Gastrocnemius medialis (tissue), 4 donors: ENCODE measurements at places on chromosomes 6 and 20. TPM values are rescaled to one million over a fixed set of nuclear protein-coding genes. Genes with fewer than 3 reads are reported as not detected.
A peak's percentile ranks its signal among the peaks of the same experiment; 100 is the strongest.

Gene MLIP
- total RNA-seq = 200 TPM

Gene DLK2
- total RNA-seq = 0.20 TPM

DNA sequence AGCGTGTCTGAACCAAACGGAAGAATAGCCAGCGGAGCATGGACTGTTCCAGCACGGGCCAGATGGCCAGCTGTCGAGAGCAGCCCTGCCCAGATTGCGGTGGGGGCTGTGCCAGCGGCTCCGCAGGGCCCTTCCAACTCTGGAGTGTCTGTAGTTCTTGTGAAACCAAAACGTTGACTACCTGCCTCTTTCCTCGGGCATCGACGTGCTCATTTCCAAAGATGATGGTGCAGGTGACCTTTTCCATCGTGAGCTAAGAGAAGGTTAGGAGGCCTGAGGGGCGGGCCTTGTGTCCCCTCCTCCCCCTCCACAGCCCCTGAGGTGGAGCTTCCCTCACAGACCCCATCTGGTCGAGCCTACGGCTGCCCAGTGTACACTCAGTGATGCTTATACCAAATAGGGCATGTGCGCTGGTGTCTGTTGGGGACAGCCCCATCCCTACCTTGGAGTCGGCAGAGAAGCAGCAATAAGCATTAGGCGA lies 12.9 kb upstream of the C20orf144 start:
- no peaks in the 10 kb centered on the region for H3K27me3 ChIP-seq
- no peak overlapping the region for H3K4me3 ChIP-seq
- peak overlapping the region; percentile 5 for H3K27ac ChIP-seq

Gene GNMT
- 0.61 TPM for total RNA-seq

DNA sequence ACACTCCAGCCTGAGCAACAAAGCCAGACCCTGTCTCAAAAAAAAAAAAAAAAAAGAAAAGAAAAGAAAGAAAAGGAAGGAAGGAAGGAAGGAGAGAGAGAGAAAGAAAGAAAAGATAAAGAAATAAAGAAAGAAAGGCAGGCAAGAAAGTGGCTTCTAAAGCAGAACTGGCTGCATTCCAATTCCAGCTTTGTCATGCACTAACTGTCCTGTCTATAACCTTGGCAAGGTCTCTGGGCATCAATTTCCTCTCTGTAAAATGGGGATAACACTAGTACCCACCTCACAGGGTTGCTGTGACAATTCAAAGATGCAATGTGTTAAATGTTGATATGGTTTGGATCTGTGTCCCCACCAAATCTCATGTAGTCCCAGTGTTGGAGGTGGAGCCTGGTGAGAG lies 28.0 kb downstream of the RING1 start:
- H3K4me3 ChIP-seq = no peak overlapping the region
- H3K27me3 ChIP-seq = peaks cover 7% of the 10 kb centered on the region
- no peaks in the 10 kb centered on the region for H3K36me3 ChIP-seq
- DNase-seq = no peak
- no peak overlapping the region for H3K27ac ChIP-seq
- no peaks in the 10 kb centered on the region for H3K4me1 ChIP-seq

Gene TSPYL1
- total RNA-seq = 160 TPM

DNA sequence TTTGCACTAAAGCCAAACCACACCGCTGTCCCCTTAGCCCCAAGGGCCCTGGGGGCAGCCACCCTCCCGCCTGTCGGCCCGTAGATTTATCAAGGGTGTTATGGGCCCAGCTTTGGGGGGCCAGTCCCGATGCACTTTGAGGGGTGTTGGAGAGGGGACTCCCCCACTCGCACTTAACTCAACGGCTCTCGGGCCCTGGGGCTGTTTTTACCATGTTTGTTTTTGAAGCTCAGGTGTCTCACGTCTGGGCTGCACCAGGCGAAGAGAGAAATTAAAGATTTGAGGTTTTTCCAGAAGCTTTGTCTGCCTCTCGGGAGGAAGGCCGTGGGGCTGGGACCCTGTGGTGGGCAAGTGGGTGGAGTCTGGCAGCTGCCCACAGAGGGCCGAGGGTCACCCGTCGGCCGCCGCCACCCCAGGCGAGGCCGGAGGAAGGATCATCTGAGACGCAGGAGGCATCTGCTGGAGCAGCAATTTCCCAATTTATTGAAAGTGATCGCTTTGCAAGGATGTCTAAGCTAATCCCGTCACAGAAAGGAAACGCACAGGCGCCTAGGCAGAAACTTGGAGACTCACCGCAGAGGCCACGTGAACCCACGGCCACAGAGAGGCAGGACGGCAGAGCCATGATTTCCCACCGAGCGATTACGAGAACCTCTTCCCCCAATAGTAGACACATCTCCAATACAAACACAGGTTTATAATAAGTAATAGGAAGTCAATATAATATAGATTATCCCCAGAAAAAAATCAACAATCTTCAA lies 3.8 kb downstream of the SLC2A4RG start:
- H3K4me3 ChIP-seq = no peak overlapping the region
- DNase-seq = no peak
- peaks cover 25% of the 10 kb centered on the region for H3K4me1 ChIP-seq
- no peaks in the 10 kb centered on the region for H3K27me3 ChIP-seq
- H3K27ac ChIP-seq = no peak overlapping the region

GRCh38 chr6:150322466-150322871 lies 46.3 kb upstream of the IYD start:
- DNase-seq = peak; percentile 84
- H3K27ac ChIP-seq = peak overlapping the region; percentile 93
- no peaks in the 10 kb centered on the region for H3K27me3 ChIP-seq
- no peaks in the 10 kb centered on the region for H3K36me3 ChIP-seq
- peaks cover 66% of the 10 kb centered on the region for H3K4me1 ChIP-seq

- peaks cover 3% of the 10 kb centered on the region for H3K27me3 ChIP-seq
- H3K36me3 ChIP-seq = no peaks in the 10 kb centered on the region
- DNase-seq = no peak
- no peak overlapping the region for H3K4me3 ChIP-seq
- no peak overlapping the region for H3K27ac ChIP-seq
Measured at GRCh38 chr20:33322456-33322855, 39.4 kb downstream of the BPIFB1 start.

- H3K27ac ChIP-seq = peak overlapping the region; percentile 91
- no peak overlapping the region for H3K4me3 ChIP-seq
- no peaks in the 10 kb centered on the region for H3K36me3 ChIP-seq
- no peak for DNase-seq
- no peaks in the 10 kb centered on the region for H3K27me3 ChIP-seq
Measured at GRCh38 chr20:47418069-47418757, 61.7 kb upstream of the ZMYND8 start.

Gene DEFB132
- not detected for total RNA-seq

DNA sequence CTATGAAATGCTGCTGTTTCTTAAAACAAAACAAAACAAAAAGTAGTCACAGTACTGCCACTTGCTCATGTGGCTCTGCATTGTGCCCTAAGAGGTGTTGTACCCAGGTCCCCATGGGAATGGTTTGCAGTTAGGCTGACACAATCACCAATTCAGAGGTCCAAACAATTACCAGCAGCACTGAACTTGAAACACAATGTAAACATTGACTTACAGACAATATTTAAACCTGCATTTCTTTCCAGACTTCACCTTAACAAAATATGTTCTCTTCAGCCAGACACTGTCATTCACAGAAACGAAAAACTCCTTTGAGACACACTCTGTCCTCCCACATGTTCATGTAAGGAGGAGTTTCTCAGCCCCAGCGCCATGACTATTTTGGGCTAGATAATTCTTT lies 206.8 kb upstream of the ARG1 start:
- no peaks in the 10 kb centered on the region for H3K4me1 ChIP-seq
- H3K27ac ChIP-seq = no peak overlapping the region
- H3K27me3 ChIP-seq = no peaks in the 10 kb centered on the region
- no peak for DNase-seq

Gene MYL9
- 59.4 TPM for total RNA-seq

- H3K4me1 ChIP-seq = no peaks in the 10 kb centered on the region
- H3K4me3 ChIP-seq = no peak overlapping the region
- H3K36me3 ChIP-seq = no peaks in the 10 kb centered on the region
- no peak overlapping the region for H3K27ac ChIP-seq
- no peaks in the 10 kb centered on the region for H3K27me3 ChIP-seq
Measured at GRCh38 chr20:36784900-36785299, 11.3 kb upstream of the DSN1 start.

DNA sequence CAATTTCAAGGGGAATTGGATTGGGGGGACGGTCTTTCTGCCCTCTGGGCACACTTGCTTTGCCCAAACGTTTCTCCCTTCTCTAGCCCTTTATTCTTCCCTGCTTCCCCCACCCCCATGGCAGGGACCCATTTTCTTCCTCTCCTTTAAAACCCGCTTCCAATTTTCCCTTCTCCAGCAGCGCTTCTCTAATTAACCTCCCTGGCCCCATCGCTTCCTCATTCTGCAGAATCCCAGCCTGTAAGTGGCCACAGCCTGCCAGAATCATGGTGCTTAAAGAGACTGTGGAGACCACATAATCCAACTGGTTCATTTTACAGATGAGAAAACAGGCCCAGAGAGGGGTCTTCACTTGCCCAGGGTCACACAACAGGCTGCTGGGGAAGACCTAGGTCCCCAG lies 61.4 kb downstream of the CPNE5 start:
- no peaks in the 10 kb centered on the region for H3K27me3 ChIP-seq
- no peaks in the 10 kb centered on the region for H3K36me3 ChIP-seq
- no peaks in the 10 kb centered on the region for H3K4me1 ChIP-seq
- H3K4me3 ChIP-seq = no peak overlapping the region

DNA sequence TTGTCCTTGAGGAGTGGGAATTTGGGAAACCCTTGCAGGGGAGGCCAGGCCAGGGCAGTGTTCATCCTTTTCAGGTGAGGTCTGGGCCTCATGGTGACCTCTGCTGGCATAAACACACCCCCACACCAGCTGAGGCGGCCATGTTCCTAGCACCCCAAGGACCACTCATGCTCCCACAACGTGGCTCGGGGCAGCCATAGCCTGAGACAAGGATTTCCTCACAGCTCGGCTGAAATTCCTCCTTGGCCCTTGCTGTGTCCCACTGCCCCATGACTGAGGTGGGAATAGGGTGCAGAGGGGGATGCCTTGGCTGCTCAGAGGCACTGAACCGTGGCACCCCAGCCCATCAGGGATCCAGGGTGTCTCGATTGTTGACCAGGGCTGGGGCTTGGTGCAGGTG lies 27.3 kb upstream of the SPDEF start:
- no peak for DNase-seq
- no peaks in the 10 kb centered on the region for H3K36me3 ChIP-seq
- H3K4me3 ChIP-seq = no peak overlapping the region
- H3K27ac ChIP-seq = no peak overlapping the region

- no peaks in the 10 kb centered on the region for H3K36me3 ChIP-seq
- no peak overlapping the region for H3K4me3 ChIP-seq
- peaks cover 14% of the 10 kb centered on the region for H3K4me1 ChIP-seq
Measured at GRCh38 chr6:106315765-106316374, 9.7 kb downstream of the ATG5 start.

GRCh38 chr20:43906505-43907034 lies 8.1 kb upstream of the TOX2 start:
- DNase-seq = no peak
- no peaks in the 10 kb centered on the region for H3K36me3 ChIP-seq
- no peaks in the 10 kb centered on the region for H3K4me1 ChIP-seq
- no peaks in the 10 kb centered on the region for H3K27me3 ChIP-seq

- no peak overlapping the region for H3K27ac ChIP-seq
- H3K4me3 ChIP-seq = no peak overlapping the region
- no peak for DNase-seq
- no peaks in the 10 kb centered on the region for H3K27me3 ChIP-seq
Measured at GRCh38 chr6:79241228-79241627, 6.7 kb upstream of the HMGN3 start.

DNA sequence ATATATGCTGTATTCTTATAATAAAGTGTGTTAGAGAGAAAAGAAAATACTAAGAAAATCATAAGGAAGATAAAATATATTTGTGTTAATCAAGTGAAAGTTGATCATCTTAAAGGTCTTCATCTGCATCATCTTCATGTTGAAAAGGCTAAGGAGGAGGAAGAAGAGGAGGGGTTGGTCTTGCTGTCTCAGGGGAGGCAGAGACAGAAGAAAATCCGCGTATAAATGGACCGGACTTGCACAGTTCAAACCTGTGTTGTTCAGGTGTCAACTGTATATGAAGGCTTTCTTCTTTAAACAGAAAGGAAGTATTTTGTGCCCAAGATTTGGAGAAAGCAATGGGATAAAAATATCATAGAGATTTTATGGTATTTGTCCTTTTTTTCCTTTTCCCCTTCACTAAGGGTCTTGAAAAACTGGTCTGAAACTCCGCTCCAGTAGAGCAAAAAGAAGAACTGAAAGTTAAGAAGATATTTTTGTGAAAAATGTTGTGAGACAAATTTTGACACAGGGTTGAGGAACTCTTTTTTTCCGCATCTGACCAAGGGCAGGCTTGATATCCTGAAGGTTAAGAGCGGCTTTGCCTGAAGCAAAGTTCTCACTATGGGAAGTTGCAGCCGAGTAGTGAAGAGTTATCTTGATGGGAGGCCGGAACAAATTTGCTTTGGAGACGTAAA lies 350.7 kb downstream of the LAMA2 start:
- H3K4me3 ChIP-seq = no peak overlapping the region
- no peak overlapping the region for H3K27ac ChIP-seq
- no peaks in the 10 kb centered on the region for H3K27me3 ChIP-seq
- H3K36me3 ChIP-seq = no peaks in the 10 kb centered on the region
- no peaks in the 10 kb centered on the region for H3K4me1 ChIP-seq

Gene SLC52A3
- total RNA-seq = 0.36 TPM

- no peak for DNase-seq
- H3K4me3 ChIP-seq = no peak overlapping the region
- no peaks in the 10 kb centered on the region for H3K36me3 ChIP-seq
- H3K27ac ChIP-seq = no peak overlapping the region
- peaks cover under 1% of the 10 kb centered on the region for H3K4me1 ChIP-seq
- H3K27me3 ChIP-seq = no peaks in the 10 kb centered on the region
Measured at GRCh38 chr6:137816133-137816579, 50.9 kb upstream of the TNFAIP3 start.

- no peak overlapping the region for H3K27ac ChIP-seq
- no peak for DNase-seq
- no peaks in the 10 kb centered on the region for H3K27me3 ChIP-seq
- no peak overlapping the region for H3K4me3 ChIP-seq
- no peaks in the 10 kb centered on the region for H3K4me1 ChIP-seq
Measured at GRCh38 chr6:151905854-151906253, 98.4 kb downstream of the ESR1 start.

DNA sequence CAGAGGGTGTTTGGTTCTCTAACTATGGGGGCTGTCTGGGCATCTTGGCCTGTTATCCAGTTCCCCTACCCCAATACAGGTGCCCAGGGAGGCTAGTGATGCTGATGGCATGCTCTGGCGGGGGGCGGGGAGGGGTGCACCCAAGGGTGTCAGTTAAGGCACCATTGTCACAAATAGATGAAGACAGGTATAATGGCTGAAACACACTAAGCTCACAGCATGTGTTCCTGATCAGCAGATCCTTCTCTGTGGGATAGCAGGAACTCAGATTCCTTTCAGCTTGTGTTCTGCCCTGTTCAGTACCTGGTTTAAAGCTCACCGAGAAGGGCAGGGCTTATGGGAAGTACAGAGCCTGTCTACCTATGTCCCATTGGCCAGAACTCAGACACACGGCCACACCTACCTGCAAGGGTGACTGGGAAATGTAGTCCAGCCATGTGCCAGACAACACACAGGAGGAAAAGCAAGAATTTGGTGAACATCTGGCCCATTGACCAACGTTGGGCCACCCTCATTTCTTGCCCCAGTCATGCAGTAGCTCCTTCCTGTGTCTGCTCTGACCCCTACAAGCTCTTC lies 3.4 kb upstream of the RSPO4 start:
- H3K4me3 ChIP-seq = no peak overlapping the region
- no peaks in the 10 kb centered on the region for H3K4me1 ChIP-seq
- H3K36me3 ChIP-seq = no peaks in the 10 kb centered on the region
